ENCODE measurements at places on chromosomes 4 and X.

DNA sequence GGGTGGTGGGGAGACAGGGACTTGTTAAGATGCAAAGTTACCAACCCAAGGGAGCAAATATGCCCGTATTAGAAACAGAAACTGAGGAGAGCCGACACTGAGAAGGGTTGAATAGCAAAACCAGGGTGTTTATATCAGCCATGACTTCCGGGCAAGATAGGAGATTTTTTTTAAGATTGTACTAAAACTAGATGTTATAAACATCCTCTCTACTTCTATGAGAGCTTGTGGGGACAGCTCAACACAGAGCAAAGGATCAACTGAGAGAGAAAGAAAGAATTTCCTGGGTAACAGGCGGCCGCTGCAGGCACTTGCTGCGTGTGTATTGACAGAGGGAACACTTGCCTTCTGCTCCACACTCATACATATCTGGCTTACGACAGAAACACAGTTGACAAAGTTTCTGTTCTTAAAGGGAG, 49.1 kb upstream of the FBXW7 start:
- no peak for DNase-seq

- no peak for DNase-seq
Measured at GRCh38 chr4:90127706-90128345, 632 bp downstream of the CCSER1 start.

GRCh38 chr4:124947622-124948265, 235.2 kb upstream of the ANKRD50 start:
- no peak for DNase-seq

DNA sequence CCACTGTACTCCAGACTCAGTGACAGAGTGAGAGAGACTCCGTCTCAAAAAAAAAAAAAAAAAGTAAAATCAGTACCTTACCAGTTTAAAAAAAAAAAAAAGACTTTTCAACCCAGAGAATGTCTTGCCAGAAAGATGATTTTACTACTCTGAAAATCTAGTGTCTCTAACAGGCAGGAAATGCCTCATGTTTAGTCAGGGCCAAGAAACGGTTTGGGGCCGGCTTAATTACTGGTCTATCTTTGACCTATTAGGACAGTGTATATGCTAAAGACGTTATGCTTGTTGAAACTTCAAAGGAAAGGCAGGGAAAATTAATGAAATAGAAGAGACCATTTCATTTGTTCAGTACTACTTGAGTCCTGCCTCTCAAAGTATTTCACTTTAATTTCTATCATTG, 9.9 kb downstream of the BEND4 start:
- DNase-seq, result no peak

DNA sequence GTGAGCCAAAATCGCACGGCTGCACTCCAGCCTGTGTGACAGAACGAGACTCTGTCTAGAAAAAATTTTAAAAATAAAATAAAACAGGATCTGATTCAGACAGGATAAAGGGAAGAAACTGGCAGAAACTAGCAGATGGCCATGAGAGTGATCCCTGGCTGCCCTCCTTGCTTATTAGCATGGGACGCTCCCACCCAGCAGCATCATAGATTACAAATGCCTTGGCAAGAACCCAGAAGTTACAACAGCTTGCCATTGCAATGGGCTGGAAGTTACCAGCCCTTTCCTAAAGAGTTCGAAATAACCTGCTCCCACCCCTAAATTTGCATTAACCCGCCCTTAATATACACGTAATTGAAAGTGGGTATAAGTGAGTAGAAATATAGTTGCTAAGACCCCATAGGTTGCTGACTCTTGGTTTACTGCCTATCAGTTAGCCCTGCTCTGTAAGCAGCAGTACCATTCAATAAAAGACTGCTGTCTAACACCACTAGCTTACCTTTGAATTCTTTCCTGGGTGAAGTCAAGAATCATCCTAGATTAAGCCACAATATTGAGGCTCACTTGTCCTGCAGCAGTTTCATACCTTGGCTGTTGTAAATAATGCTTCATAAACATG, 9.1 kb upstream of the XAGE2 start:
- DNase-seq, result no peak

DNA sequence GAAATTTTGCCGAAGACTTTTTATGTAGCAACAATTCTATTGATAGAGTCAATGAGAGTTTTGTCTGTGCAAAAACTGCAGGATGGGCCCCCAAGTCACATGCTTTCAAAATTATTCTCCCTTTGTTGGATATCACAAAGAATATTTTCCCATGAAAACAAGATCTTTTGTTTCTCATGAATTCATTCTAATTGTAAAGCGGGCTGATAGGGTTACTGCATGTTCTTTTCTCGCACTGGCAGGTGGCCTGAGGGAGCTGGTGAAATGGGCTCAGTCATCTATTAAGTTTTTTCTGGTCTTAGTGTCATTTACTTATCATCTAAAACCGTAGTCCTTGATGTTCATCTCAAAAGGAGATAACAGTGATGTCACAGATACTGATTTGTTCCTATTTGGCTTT, 44.2 kb downstream of the MID1IP1 start:
- no peak for DNase-seq

GRCh38 chr4:20773144-20773997, 73.1 kb downstream of the PACRGL start:
- peak; percentile 40 for DNase-seq

DNA sequence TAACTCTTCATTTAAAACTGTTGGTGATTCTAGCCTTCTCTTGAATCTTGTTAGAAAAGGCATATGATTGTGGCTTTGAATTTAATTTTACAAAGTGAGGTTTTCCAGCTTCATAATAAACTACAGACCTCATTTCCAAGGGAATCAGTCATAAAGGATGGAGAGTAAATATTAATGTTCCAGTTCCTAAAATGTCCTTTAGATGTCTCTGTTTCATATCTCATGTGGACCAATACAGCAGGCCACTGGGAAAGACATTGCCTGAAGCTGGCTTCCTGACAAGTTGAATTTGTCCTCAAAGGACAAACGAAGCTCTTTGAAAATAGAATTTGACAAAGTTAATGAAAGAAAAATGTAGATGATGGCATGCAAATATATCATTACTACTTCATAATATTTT, 125.4 kb downstream of the ZNF330 start:
- DNase-seq, result no peak

DNA sequence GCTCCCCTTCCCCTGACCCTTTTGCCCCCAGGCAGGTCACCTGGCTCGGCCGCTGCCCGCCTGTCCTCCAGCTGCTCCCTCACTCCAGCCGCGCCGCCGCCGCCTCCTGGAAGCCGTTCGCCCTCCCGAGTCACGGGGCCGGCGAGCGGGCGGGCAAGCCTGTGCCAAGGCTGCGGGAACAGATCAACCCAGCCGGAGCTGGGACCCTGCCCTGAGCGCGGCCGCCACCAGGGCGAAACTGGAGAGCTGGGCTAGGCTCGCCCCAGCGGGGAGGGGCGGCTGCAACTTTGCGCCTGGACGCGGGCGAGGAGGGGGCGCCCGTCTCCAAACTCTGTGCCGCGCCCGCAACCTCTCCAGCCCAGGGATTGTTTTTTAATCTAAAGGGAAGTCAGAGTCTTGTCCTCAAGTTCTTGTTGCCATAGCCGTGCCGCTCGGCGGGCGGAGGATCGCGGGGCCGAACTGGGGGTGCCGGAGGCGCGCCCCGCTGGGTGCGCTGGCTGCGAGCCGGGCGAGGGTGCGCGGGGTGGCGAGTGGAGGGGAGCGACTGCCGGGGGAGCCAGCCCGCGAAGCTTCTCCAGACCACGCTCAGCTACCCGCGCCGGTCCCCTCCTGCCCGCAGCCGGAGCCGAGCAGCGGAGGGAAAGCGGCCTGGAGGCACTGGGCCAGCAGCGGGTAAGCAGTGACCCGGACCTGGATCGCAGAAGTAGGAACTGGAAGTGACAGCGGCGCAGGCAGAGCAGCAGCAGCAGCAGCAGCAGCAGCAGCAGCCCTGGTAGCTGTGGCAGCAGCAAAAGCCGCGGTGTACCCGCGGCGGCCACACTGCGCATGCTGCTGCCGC, 13.4 kb downstream of the ARHGEF6 start:
- peak; percentile 33 for DNase-seq
